Osteocyte (in vitro differentiated cells): ENCODE measurements at places on chromosomes 6 and 20. TPM values are rescaled to one million over a fixed set of nuclear protein-coding genes. Genes with fewer than 3 reads are reported as not detected.

RAET1E gene
- total RNA-seq, result not detected in 2 replicates

RNF182 gene
- total RNA-seq, result 9.8 and 11.0 TPM in 2 replicates

TCP11 gene
- total RNA-seq, result 0.43 TPM in 1 of 2 replicates, not detected in the other

MEI4 gene
- not detected in 2 replicates for total RNA-seq

ULBP2 gene
- total RNA-seq, result 2.1 and 2.9 TPM in 2 replicates

DNA sequence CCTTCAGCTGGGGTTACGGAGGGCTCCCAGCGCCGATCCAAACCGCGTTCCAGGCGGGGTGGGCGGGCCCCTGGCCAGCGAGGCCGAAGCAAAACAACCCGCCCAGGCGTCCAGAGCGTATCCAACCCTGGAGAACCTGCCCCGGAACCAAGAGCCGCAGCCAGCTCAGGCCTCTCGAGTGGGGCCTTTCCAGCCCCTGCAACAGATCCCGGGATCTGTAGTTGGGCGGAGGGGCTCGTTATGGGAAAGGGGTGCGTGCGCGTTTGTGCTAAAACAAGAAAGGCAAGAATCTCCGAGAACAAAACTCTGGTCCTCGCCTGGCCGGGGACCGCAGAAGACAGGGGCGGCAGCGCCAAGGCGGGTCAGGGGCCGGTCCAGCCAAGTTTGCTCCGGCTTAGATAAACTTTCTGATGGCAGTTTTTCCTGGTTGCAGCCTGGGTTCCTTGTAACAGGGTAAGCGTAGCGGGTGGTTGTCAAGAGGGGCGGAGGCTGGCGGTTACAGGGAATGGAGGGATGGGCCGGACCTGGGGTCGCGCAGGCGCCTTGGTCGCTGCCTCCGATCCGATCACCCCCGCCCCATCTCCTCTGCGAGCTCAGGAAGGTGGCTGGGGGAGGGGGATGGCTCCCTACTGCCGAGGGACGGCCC is 448 bp upstream of the RIN2 start:
- DNase-seq, result peak; percentile 96

DNA sequence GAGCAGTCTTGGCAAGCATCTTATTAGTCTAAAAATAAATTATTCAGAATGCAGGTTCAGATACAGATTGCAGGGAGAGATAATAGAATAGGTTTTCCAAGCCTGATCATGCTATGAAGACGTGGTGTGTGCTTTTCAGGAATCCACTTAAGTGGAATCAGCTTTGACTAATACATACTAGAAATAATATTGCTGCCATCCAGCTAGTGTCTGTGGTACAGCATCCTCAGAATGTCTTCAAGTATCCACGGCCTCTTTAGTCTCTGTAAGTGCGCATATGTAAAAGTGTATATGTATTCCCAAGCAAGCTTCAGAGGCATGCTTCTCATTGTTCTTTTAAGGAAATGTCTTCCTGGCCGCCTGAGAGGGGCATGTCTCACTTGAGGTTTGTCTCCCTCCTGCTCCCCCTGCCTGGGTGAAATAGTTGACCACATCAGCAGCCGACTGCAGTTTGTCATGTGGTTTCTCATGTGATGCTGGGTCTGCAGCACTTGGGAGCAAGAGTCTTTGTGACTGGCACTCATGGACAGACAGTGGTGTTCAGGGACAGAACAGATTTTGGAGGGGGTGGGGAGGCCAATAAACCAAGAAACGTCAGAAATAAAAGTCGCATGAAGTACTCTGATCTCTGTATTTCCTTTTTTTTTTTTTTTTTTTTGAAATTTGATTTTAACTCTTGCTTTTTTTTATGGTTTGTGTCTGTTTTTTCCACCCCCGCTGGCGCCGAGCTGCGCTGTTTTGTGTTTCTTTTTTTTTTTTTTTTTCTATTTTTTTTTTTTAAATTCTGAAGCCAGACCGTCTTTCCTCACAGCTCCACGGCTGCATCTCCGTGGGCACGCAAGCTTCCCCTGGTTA is 150.8 kb downstream of the PRL start:
- no peak for DNase-seq

DNA sequence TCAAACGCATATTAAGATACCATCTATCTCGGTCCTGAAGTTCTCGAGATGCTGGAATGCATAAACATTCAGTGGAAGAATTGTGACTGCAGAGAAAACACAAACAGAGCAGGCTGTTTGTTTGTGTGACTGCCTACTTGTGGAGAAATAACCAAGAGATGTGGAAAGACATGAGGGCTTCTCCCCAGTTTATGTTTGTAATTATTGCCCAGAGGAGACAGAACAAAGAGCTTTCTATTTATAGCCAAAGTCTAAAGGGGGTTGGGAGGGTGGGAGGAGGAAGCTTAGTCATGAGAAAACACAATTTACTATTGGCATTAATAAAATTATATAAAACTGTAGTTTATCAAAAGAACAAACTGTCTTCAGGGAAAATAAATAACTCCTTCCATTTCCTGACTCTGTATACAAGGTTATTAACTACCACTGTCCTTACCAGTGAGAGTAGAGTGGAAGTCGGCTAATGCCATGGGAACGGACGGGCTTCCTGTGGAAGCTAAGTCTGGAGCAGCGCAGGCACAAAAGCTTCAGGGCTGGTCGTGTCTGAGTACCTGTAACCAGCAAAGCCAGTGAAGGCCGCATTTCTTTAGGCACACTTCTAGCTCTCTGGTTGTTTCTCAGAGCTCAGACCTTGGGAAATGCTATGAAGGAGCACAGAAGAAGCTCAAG is 200.2 kb upstream of the SUPT3H start:
- DNase-seq, result no peak

GRCh38 chr6:10522929-10523573 is 1.9 kb downstream of the GCNT2 start:
- no peak for DNase-seq

- no peak for DNase-seq
Measured at GRCh38 chr6:131250122-131250521, 114.9 kb downstream of the AKAP7 start.

DNA sequence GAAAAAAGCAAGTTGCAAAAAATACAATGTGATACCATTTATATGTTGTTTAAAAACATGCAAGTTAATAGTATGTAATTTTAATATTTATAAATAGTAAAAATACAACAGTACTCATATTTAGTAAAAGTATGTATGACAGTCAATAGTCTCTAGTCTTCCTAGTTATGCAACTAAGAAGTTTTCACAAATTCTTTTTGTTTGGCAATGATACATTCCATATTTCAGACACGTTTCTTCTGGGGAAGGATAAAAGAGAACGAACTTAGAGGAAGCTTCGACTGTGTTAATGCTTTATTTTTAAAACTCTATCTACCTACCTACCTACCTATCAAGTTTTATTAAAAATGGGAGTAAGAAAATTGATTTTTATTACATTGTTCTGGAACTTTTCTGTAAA is 77.7 kb downstream of the UBE3D start:
- no peak for DNase-seq

DNA sequence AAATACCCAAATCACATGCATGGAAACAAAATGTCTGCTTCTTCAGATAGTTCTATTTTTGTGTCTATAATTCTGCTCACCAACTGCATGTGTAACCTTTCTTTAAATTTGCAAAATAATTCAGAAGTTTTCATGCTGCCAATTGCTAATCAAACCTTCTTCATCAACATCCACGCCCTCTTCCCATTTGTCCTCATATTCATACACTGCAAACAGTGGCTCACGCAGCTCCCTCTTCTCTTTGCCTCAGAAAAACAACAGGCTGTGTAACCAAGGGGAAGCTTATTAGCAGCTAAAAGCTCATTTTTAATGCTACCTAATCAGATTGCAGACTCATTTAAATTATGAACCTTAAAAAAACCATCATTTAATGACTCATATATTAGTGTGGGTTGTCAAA is 555.0 kb upstream of the EPHA7 start:
- no peak for DNase-seq

DNA sequence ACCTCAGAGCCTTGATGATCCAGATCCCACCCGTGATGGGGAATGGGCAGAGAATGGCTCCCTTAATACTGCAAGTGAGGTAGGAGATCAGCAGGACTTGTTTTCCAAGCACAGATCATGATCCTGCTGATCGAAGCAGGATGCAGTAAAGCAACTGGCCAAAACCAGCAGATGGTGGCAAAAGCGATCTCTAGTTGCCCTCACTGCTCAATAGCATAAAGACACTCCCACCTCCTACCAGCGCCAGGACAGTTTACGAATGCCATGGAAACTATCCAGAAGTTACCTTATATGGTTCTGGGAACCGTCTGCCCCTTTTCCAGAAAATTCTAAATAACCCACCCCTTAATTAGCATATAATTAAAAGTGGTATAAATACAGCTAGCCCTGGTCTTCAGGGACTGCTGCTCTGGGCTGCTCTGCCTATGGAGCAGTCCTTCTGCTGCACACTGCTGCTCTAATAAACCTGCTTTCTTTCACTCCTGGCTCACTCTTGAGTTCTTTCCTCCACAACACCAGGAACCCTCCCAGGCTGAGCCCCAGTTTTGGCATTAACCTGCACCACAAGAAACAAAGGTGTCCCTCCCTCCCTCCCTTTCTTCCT is 415.8 kb downstream of the PREX1 start:
- no peak for DNase-seq

DNA sequence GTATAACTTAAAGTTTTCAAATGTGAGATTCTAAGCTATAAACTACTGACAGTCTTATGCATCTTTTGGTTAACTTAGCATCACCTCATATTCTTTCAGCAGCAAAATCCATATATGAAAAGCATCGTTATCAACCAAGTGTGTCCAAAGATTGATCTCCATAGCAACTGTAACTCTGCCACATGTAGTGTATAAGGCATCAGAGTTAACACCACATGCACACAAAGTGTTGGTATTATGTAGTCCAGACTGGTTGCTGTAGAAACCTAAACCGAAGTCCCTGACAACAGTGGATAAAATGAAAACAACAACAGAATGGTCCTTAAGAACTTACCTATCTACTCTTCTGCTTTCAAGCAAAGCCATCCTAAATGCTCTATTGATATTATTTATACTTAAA is 39.6 kb downstream of the PDSS2 start:
- DNase-seq, result no peak

- DNase-seq, result no peak
Measured at GRCh38 chr6:159184559-159184958, 15.4 kb downstream of the FNDC1 start.

DNA sequence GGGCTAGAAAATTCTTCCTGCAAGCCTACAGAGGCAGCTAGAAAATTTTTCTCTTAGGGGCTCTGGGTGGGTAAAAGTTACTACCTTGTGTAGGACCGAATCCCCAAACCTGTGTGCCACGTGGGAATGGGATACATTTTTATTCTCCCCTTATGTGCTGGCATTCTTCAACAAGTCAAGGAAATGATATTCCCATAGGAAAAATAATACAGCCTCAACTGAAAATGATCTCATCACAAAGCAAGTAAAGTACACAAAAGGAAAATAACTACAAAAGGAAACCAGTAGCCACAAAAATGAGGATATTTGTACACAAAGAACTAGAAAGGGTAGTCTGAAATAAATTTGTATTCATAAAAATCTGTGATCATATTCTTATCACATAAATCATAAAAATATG is 298.1 kb downstream of the LAMA2 start:
- DNase-seq, result no peak

DNA sequence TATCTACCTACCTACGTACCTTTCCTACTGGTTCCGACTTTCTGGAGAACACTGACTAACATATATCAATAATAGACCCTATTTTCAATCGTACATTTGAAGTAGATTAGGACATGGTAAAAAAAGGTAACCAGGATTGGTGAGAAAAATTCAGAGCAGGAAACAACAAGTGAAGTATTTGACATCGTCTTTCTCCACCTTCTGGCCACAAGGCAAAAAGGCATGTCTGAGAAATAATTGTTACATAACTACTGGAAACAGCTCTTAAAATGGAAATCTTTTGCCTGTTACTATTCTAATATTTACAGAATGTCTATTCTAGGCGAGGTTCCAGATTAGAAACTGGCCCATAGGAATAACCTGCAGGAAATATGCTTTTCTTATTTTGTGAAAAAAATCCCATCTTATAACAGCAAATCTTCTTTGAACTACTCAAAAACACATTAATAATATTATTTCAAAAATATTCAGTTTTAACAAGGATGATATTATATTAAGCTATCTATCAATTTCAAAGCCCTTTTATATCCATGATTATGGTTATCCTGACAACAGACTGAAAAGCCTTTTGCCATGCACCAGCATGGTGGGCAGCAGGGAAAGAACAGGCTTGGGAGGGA is 80.8 kb downstream of the RCAN2 start:
- no peak for DNase-seq

DNA sequence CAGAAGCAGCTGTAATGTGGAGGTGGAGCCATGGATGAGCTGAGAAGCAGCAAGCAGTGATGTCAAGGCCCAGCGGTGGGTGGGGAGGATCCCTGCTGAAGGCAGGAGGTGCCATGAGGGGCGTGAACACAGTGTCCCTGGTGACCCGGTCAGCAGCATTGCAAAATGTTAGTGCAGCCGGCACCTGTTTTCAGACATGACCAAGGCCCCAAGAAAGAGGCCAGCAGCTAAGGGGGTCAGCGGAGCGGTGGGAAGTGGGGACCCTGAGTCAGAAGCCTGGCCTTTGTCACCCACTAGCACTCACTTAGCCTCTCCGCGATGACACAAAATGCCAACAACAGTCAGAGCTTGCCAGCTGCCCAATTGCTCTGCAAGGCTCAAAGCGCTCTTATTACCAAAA is 51.9 kb downstream of the TMEM242 start:
- no peak for DNase-seq

DNA sequence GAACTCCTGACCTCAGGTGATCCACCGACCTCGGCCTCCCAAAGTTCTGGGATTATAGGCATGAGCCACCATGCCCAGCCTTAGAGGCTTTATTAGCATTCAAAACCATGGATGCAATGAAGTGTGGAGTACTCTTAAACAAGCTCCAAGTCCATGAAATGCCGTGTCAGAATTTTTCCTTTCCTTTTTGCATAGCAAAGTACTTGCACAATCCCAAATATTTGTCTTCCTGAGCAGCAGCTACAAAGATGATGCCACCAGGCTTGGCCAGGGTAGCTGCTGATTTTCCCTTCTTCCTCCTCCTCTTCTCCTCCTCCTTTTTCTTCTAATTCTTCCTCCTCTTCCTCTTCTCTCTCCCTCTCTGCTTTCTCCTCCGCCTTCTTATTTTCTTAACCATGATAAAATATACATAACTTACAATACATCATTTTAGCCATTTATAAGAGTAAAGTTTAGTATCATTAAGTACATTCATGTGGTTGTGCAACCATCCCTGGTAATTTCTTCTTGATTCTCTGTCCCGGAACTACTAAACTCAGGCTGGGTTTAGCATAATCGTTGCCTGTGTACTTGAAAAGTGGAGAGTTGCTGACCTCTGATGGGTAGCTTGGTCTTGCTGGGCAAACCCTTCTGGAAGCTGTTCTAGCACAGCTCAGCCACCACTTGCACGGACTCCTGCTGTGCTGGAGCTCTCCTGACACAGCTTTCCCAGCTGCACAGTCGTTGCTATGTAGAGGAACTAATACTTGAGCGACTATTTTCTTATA is 20.3 kb downstream of the MUCL3 start:
- no peak for DNase-seq

- DNase-seq, result no peak
Measured at GRCh38 chr6:157023958-157024357, 246.8 kb downstream of the ARID1B start.

GRCh38 chr6:3419624-3420272 is 37.1 kb downstream of the SLC22A23 start:
- no peak for DNase-seq

- no peak for DNase-seq
Measured at GRCh38 chr6:40754461-40755045, 167.4 kb upstream of the LRFN2 start.
